ENCODE measurements at places on chromosomes 7 and 10.

GRCh38 chr7:17844022-17844421 is 96.3 kb downstream of the SNX13 start:
- no peak overlapping the region for H3K27ac ChIP-seq
- no peaks in the 10 kb centered on the region for H3K4me1 ChIP-seq
- H3K36me3 ChIP-seq: peaks cover 7% of the 10 kb centered on the region
- no peak for DNase-seq
- no peaks in the 10 kb centered on the region for H3K27me3 ChIP-seq
- H3K4me3 ChIP-seq: no peak overlapping the region

- no peaks in the 10 kb centered on the region for H3K27me3 ChIP-seq
- no peak overlapping the region for H3K4me3 ChIP-seq
- no peaks in the 10 kb centered on the region for H3K36me3 ChIP-seq
Observed at GRCh38 chr10:62264702-62265436, 3.8 kb downstream of the RTKN2 start.

DNA sequence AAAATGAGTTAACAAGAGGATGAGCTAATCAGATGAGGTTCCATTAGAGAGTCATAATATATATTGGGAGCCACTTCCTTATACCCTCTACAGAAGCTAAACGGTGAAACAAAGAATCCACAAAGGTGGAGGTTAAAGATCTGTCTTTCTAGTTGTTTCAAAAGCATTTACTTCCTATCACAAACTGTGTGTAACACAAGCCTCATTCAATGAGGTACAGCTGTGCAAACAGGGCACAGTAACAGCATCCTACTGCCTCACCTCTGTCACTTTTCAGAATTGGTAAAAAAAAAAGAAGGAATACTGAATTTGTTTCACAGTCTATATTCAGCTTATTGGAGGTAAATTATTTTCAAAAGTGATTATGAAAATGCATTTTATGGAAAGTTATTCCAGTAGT is 128.7 kb downstream of the AGMO start:
- H3K27me3 ChIP-seq: no peaks in the 10 kb centered on the region
- no peak overlapping the region for H3K4me3 ChIP-seq
- no peak for DNase-seq
- H3K36me3 ChIP-seq: no peaks in the 10 kb centered on the region
- no peaks in the 10 kb centered on the region for H3K4me1 ChIP-seq

DNA sequence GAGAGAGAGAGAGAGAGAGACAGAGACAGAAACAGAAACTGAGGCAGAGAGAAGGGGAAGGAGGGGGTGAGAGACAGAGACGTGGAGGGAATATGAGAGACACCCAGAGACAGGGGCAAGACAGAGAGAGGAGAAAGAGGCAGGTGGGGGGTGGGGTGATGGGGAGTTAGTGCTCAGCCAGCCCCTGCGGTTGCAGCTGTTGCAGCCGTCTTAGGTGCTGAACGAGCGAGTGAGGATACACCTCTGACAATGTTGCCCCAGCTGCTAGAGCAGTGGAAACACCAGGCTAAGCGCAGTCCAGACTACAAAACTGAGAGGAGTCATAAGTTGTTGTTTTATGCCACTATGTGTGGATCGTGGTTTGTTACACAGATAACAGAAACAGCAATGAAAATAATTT is 328.2 kb upstream of the SHH start:
- DNase-seq: no peak
- H3K27me3 ChIP-seq: no peaks in the 10 kb centered on the region
- H3K27ac ChIP-seq: no peak overlapping the region
- H3K4me1 ChIP-seq: no peaks in the 10 kb centered on the region

- H3K27me3 ChIP-seq: no peaks in the 10 kb centered on the region
- no peaks in the 10 kb centered on the region for H3K36me3 ChIP-seq
- no peak for DNase-seq
Observed at GRCh38 chr10:91758303-91759146, 39.7 kb upstream of the TNKS2 start.

DNA sequence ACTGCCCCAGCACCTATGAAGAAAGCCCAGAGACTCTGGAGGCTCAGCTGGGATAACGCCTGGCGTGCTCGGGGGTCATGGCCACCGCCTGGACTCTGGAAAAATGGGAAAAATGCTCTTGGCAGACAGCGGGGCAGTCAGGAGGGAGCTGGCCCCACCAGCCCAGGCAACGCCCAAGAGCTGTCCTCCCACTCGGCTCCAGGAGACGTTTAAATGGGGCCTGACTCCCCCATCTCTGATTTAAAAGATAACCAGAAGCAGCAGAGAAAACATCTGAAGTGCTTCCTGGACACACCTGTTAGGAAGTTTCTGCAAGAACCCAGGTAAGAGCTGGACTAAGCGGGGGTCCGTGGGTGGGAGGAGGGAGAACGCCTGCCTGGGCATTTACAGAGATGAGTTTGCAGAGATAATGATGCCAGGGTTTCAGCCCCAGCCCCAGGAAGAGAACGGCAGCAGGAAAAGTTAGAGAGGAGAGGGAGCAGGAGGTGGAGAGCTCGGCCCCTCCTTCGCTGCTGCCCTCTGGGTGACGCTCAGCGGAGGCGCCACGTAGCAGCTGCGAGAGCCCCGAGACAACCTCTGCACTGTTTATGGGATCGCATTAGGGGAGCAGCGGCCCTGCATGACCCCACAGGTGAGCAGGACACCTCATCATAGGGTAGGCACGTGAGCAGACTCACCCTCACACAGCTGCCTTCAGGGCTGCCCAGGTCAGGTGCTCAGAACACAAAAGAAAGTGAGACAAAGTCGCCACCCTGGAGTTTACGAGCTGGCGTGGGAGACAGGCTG is 83.5 kb upstream of the INSIG1 start:
- no peaks in the 10 kb centered on the region for H3K4me1 ChIP-seq
- H3K36me3 ChIP-seq: no peaks in the 10 kb centered on the region
- H3K27me3 ChIP-seq: no peaks in the 10 kb centered on the region
- H3K4me3 ChIP-seq: no peak overlapping the region
- no peak overlapping the region for H3K27ac ChIP-seq
